ENCODE measurements at places on chromosomes 7 and 10.

GRCh38 chr10:65827359-65827758, 1098.5 kb upstream of the LRRTM3 start:
- peak; percentile 15 for DNase-seq

GRCh38 chr7:11172835-11173234, 199.2 kb downstream of the PHF14 start:
- no peak for DNase-seq

- DNase-seq, result no peak
These were observed 89.9 kb downstream of the CDH23 start for GRCh38 chr10:71486484-71487114.

DNA sequence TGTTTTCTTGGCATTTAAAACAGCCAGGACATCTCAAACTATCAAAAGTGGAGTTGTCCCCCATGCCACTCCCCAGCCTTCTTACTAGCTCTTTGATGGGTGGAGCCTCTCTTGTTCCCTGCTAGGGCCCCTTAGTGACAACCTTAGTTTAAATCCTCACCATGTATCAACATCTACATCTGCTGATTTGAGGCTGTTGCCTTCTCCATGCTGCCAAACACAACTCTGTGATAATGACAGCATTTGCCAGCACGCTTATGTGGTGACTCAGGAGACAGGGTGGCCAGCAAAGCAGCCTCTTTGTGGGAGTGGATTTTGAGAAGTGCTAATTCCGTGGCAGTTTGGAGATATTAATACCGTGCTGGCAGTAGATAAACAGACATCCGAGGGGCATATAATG, 145.4 kb downstream of the LRRC4 start:
- no peak for DNase-seq

DNA sequence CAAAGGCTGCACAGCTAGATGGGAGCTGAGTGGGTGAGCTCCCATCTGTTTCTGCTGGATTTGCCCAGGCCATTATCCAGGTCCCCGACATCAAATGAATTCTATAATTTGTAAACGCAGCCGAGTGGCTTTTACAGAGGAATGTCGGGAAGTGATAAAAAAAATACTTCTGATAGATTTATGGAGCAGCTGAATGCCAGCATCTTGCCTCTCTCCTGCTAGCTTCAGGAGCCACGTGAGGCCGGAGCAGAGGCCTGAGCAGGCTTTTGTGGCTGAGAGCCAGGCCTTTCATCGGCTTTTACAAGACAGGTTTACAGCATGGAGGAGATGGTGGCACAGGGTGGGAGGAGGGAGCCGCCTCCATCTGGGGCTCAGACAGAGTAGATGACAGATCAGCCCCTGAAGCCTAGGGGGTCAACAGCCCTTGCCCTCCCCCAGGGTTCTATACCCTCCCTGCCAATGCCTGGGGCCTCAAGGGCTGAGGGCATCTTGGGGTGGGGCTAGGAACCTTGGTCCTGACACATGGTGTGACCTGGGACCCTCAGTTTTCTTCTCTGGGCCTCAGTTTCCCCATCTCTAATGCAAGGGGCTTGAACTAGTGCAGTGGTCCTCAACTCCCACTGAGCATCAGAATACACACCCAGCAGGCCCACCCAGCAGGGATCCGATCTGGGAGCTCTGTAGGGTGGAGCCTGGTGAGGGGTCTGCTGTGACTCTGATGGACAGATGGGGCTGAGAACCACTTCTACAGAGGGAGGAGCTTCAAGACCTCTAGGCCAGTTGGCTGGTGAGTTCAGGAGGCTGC, 44.2 kb upstream of the PCBD1 start:
- DNase-seq, result no peak

DNA sequence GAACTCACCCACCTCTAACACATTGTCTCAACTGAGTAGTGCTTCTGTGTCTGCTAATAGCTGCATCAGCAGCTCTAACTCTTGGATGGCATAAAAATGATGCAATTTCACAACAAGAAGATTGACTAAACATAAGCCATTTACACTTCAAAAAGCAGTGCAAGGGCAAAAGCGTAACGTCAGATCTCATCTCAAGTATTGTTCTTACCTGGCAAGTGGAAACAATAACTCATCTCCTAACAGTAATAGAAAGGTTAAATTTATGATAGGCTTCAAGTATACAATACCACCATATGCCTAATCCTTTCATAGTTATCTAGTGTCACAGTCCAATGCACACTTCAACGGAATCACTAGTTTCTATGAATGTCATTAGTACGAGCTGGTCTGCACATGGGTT, 14.8 kb downstream of the TPK1 start:
- DNase-seq, result no peak
